ENCODE measurements at places on chromosomes 5 and 9.
A peak's percentile ranks its signal among the peaks of the same experiment; 100 is the strongest.

- no peaks in the 10 kb centered on the region for H3K27me3 ChIP-seq
- no peaks in the 10 kb centered on the region for H3K4me1 ChIP-seq
- no peak overlapping the region for H3K4me3 ChIP-seq
Observed at GRCh38 chr5:133354323-133355185, 257.8 kb downstream of the FSTL4 start.

GRCh38 chr9:130352586-130353285 is 87.2 kb downstream of the HMCN2 start:
- H3K36me3 ChIP-seq = no peaks in the 10 kb centered on the region
- H3K27ac ChIP-seq = peak overlapping the region; percentile 84
- DNase-seq = no peak

GRCh38 chr5:90549729-90550275 is 8.8 kb upstream of the ADGRV1 start:
- H3K4me3 ChIP-seq = no peak overlapping the region
- no peak for DNase-seq
- no peaks in the 10 kb centered on the region for H3K27me3 ChIP-seq
- no peaks in the 10 kb centered on the region for H3K4me1 ChIP-seq

DNA sequence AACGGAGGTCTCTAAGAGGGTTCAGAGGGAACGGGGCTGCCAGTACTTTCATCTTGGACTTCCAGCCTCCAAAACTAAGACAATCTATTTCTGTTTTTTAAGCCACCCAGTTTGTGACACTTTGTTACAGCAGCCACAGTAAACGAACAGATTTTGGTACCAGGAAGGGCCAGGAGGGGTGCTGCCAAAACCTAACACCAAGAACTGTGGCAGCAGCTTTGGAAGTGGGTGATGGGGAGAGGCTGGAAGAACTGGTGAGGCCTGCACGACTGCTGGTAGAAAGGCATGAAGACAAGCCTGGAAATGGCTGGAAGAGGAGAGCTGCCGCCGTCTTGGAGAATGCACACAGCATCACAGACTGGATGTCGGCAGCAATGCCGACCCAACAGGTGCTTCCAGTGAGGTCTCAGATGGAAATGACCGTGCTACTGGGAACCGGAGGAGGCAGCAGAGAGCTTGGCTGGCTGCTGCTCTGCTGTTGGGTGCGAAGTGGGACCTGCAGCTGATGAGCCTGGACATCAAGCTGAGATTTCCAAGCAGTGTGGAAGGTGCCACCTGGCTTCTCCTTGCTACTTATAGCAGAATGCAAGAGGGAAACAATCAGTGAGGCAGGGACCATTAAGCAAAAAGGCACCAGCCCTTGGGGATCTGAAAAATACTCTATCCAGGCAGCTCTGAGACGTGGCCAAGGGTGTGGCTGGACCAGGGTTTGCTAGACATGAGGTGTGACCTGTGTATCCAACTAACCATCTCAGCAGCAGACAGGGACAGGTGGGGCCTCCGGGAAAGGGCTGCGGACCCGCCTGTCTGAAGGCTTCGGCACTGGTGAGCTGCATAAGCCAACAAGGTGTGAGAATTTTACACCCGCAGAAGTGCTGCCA is 4.7 kb upstream of the TMEM210 start:
- H3K36me3 ChIP-seq = peaks cover 50% of the 10 kb centered on the region
- H3K4me3 ChIP-seq = no peak overlapping the region
- peaks cover 2% of the 10 kb centered on the region for H3K4me1 ChIP-seq
- H3K27me3 ChIP-seq = peaks cover 40% of the 10 kb centered on the region

GRCh38 chr9:120676767-120677402 is 37.4 kb downstream of the MEGF9 start:
- peaks cover 13% of the 10 kb centered on the region for H3K4me1 ChIP-seq
- H3K4me3 ChIP-seq = no peak overlapping the region
- no peak for DNase-seq
- peaks cover 18% of the 10 kb centered on the region for H3K36me3 ChIP-seq

- peaks cover 70% of the 10 kb centered on the region for H3K4me1 ChIP-seq
- H3K4me3 ChIP-seq = no peak overlapping the region
- no peak for DNase-seq
- peak overlapping the region; percentile 74 for H3K27ac ChIP-seq
Observed at GRCh38 chr5:132434416-132435286, 55.9 kb downstream of the IRF1 start.

- H3K4me1 ChIP-seq = peaks cover 10% of the 10 kb centered on the region
- no peaks in the 10 kb centered on the region for H3K27me3 ChIP-seq
- no peak overlapping the region for H3K27ac ChIP-seq
- H3K36me3 ChIP-seq = no peaks in the 10 kb centered on the region
- no peak for DNase-seq
Observed at GRCh38 chr9:123923377-123923776, 6.5 kb downstream of the DENND1A start.

GRCh38 chr5:88172847-88173758 is 95.5 kb downstream of the TMEM161B start:
- no peak for DNase-seq
- H3K27ac ChIP-seq = peak overlapping the region; percentile 46
- H3K4me1 ChIP-seq = peaks cover 13% of the 10 kb centered on the region
- peaks cover 18% of the 10 kb centered on the region for H3K27me3 ChIP-seq

DNA sequence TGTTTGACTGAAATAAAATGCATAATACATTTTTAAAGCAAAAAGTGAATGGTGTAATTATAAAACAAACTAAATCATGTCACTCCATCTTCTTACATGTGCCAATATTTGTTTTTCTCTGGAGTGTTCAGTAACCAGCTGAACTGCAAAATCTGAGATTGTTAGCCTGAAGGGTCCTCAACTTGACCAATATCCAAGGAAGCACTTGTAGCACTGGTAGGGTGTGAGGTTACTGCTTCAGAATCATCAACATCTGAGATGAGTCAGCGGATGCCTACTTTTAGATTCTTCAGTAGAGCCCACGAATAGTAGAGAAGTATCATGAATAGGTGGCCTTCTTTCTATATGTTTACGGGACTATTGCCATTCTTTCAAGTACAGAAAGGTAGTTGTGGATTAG is 226.7 kb downstream of the TLE4 start:
- H3K4me1 ChIP-seq = no peaks in the 10 kb centered on the region
- H3K27ac ChIP-seq = no peak overlapping the region
- H3K36me3 ChIP-seq = no peaks in the 10 kb centered on the region

GRCh38 chr5:167440846-167441245 is 850.6 kb upstream of the WWC1 start:
- no peaks in the 10 kb centered on the region for H3K36me3 ChIP-seq
- no peak overlapping the region for H3K4me3 ChIP-seq
- H3K27me3 ChIP-seq = no peaks in the 10 kb centered on the region

GRCh38 chr9:75664597-75664996 is 225.9 kb upstream of the PCSK5 start:
- no peak overlapping the region for H3K4me3 ChIP-seq
- H3K27me3 ChIP-seq = no peaks in the 10 kb centered on the region
- DNase-seq = no peak
- no peak overlapping the region for H3K27ac ChIP-seq
- H3K4me1 ChIP-seq = no peaks in the 10 kb centered on the region
- H3K36me3 ChIP-seq = no peaks in the 10 kb centered on the region

DNA sequence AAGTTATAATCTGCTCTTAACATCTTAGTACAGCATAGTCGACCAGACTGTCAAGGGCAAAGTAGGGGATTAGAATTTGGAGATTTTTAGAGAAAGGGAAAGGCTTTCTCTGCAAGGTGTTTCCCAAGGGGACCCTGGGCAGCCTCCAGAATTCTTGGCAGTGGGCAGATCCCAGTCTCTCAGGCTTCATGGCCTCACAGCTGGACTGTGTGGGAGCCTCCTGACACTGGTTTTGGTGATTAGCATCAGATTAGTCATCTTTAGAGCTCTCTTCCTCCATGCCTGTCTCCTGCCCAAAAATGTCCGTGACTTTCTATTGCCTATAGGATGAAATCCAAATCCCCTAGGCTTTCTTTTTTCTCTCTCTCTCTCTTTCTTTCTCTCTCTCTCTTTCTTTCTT is 370.7 kb downstream of the ZSWIM6 start:
- no peak overlapping the region for H3K4me3 ChIP-seq
- no peak for DNase-seq
- no peaks in the 10 kb centered on the region for H3K4me1 ChIP-seq
- no peaks in the 10 kb centered on the region for H3K36me3 ChIP-seq
- no peaks in the 10 kb centered on the region for H3K27me3 ChIP-seq
- H3K27ac ChIP-seq = no peak overlapping the region

DNA sequence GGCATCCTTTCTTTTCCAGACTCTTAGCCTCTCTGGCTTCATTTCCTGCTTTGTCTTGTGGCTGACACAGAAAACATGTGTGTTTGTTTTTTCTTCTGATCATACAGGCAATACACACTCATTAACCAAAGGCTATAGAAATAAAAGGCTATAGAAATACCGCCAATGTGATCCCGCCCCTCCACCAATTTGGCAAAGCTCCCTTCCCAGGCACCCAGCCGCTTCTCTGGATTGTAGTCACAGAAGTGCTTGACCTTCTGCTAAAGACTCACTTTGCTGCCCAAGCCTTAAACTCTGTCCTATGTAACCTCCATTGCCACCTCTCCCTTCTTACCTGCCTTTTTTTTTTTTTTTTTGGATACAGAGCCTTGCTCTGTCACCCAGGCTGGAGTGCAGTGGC is 5.3 kb downstream of the TXNDC15 start:
- H3K27me3 ChIP-seq = no peaks in the 10 kb centered on the region
- H3K4me3 ChIP-seq = no peak overlapping the region
- peaks cover 33% of the 10 kb centered on the region for H3K4me1 ChIP-seq
- no peak for DNase-seq

- peaks cover 4% of the 10 kb centered on the region for H3K4me1 ChIP-seq
- no peak overlapping the region for H3K27ac ChIP-seq
- DNase-seq = no peak
- H3K36me3 ChIP-seq = no peaks in the 10 kb centered on the region
- H3K27me3 ChIP-seq = no peaks in the 10 kb centered on the region
Observed at GRCh38 chr9:105187781-105188180, 56.7 kb upstream of the SLC44A1 start.

GRCh38 chr5:180454752-180455151 is 39.4 kb upstream of the CNOT6 start:
- H3K27me3 ChIP-seq = no peaks in the 10 kb centered on the region
- H3K4me1 ChIP-seq = no peaks in the 10 kb centered on the region
- DNase-seq = no peak
- H3K4me3 ChIP-seq = no peak overlapping the region

- H3K4me1 ChIP-seq = no peaks in the 10 kb centered on the region
- H3K36me3 ChIP-seq = no peaks in the 10 kb centered on the region
- H3K4me3 ChIP-seq = no peak overlapping the region
- no peak overlapping the region for H3K27ac ChIP-seq
Observed at GRCh38 chr5:115578657-115579056, 23.6 kb downstream of the TICAM2 start.

DNA sequence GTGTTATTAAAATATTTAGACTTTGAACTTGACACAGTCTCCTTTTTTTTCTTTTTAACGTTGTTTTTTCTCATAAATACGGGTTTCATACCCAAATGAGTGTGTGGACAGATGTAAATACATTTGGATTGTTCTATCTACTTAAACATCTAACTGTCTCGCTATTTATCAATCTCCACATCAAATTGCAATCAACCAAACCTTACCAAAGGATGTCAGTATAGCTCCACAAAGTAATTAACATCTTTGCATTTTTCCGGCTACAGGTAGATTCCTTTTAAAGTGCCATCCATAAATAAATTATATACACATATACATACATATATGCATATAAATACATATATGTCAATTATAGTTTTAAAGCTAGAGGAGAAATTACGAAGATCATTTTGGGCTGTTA is 705 bp upstream of the CDH10 start:
- H3K36me3 ChIP-seq = no peaks in the 10 kb centered on the region
- H3K27me3 ChIP-seq = no peaks in the 10 kb centered on the region
- H3K4me1 ChIP-seq = no peaks in the 10 kb centered on the region

Measured in esophagus squamous epithelium (tissue), 5 donors.